OCI-LY7 (cell line): ENCODE measurements at places on chromosomes 2 and 18. TPM values are rescaled to one million over a fixed set of nuclear protein-coding genes. Genes with fewer than 3 reads are reported as not detected.

SLC14A1 gene
- not detected in 2 replicates for total RNA-seq

GREB1L gene
- not detected in 2 replicates for total RNA-seq

CHST10 gene
- 13.5 and 15.0 TPM in 2 replicates for total RNA-seq

RNMT gene
- 35.6 and 36.5 TPM in 2 replicates for total RNA-seq

CNOT11 gene
- total RNA-seq = 71.9 and 75.6 TPM in 2 replicates

CCBE1 gene
- 0.70 and 0.85 TPM in 2 replicates for total RNA-seq

SYT4 gene
- not detected in 2 replicates for total RNA-seq

CMPK2 gene
- 0.72 and 0.99 TPM in 2 replicates for total RNA-seq

HTRA2 gene
- total RNA-seq = 50.7 and 59.4 TPM in 2 replicates

PLA2R1 gene
- total RNA-seq = not detected in 2 replicates

PPM1B gene
- 42.7 and 49.8 TPM in 2 replicates for total RNA-seq

NAT8 gene
- total RNA-seq = not detected in 2 replicates

POTEI gene
- 0.26 and 0.44 TPM in 2 replicates for total RNA-seq

RAD51AP2 gene
- 0.09 TPM in 1 of 2 replicates, not detected in the other for total RNA-seq

RNF144A gene
- total RNA-seq = 0.87 and 1.1 TPM in 2 replicates

CCT4 gene
- 192 and 232 TPM in 2 replicates for total RNA-seq

IL1RN gene
- total RNA-seq = not detected in 2 replicates

ZNF521 gene
- 2.8 and 4.0 TPM in 2 replicates for total RNA-seq

RTKN gene
- total RNA-seq = 5.4 and 7.7 TPM in 2 replicates

LINC00305 gene
- not detected in 2 replicates for total RNA-seq

ATP9B gene
- total RNA-seq = 36.4 and 37.5 TPM in 2 replicates

GREB1 gene
- total RNA-seq = 7.3 and 8.4 TPM in 2 replicates

CYS1 gene
- total RNA-seq = 0.17 and 0.68 TPM in 2 replicates

DYNC2LI1 gene
- total RNA-seq = 17.7 and 20.5 TPM in 2 replicates
